Gastroesophageal sphincter (tissue), 4 donors: ENCODE measurements at places on chromosomes 5 and 9. TPM values are rescaled to one million over a fixed set of nuclear protein-coding genes. Genes with fewer than 3 reads are reported as not detected.

GRCh38 chr5:40945111-40945510 lies 35.8 kb downstream of the C7 start:
- no peak for ATAC-seq

DNA sequence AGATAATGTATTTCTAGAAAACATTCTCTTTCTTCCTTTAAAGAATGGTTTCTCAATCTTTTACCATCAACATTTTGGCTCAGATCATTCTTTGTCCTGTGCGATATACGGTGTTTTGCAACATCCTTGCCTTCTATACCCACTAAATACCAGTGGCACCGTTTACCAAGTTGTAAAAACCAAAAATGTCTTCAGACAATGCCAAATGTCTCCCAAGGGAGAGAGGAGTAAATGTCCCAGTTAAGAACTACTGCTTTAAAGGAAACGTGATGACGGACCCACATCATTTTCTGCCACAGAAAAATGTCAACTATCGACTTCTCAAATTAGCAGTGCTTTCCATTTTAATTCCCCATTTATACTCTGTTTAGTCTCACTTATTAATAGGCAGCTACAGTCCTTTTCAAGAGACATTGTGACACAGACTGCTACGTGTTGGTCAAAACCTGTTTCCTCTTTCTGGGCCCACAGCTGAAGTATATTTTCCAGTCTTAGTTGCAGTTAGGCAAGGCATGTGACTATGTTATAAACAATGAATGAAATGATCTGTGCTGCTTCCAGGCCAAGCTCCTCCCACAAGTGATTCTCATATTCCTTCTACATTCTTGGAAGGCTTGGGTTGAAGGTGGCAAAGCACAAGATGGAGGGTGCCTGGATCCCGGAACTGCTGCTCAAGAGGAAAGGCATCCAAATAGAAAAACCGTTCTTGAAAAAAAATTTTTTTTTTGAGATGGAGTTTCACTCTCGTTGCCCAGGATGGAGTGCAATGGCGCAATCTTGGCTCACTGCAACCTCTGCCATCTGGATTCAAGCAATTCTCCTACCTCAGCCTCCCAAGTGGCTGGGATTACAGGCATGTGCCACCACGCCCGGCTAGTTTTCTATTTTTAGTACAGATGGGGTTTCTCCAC lies 8.8 kb downstream of the PRXL2C start:
- ATAC-seq: peak; percentile 92

DNA sequence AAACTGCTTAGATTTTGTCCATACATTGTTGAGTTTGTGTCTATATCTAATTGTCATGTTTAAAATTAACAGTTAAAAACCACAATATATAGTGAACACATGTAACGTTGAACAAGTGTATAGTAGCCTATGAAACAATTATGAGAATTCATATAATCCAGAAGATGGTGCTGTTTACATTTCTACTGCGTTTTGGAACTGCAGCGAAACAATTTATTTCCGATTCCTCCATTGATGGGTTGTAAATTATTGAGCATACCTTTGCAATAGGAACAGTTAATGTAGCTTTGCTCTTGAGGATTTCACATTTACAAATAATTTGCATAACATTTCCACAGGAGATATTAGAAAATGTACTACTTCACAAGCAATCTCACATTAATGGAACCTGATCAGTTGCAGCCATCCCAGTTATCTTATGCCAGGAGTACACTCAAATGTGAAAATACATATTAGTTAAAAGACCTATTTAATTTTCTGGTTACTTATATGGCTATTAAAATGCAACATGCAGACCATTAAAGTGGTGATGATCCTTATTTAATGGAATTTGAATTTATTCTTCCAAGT lies 411.8 kb downstream of the CDH10 start:
- ATAC-seq: no peak

- no peak for ATAC-seq
These were observed 10.3 kb upstream of the ROR2 start for GRCh38 chr9:91960367-91960766.

- no peak for ATAC-seq
These were observed 278.8 kb downstream of the ENC1 start for GRCh38 chr5:74361406-74362358.

DNA sequence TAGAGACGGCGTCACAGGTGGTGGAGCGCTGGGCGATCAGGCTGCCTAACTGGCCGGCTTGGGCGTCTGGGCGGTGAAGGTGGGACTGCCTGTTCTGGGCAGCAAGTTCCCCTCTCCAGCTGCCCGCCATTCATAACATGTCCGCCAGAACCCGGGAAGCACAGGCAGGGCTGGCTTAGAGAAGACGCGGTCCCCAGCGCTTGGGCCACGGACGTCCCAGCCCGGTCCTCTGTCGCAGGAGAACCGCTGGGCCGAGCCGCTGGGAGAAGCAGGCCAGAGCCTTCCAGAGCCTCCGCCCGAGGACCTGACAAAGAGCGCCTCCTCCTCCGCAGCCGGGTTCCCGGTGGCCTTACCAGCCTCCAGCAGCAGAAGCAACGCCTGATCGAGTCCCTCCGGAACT lies 15.2 kb upstream of the HAND1 start:
- ATAC-seq: no peak

DNA sequence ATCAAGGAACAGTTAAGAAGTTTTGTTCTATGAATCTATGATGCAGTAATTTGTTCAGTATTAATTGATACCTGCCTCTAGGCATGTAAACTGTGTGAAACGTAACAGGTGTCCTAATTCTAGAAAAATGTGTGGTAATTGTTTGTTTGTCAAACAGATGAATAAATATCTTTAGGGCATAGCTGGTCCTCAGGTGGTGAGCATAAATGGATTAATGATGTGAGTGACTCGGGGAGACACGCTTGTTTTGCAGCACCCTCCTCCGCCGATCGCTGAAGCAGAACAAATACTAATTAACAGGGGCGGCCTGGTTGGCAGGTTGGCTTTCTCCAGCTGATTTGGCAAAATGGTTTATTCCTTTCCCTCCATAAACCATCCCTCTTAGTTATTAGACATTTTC lies 88.8 kb downstream of the TLE4 start:
- ATAC-seq: no peak

DNA sequence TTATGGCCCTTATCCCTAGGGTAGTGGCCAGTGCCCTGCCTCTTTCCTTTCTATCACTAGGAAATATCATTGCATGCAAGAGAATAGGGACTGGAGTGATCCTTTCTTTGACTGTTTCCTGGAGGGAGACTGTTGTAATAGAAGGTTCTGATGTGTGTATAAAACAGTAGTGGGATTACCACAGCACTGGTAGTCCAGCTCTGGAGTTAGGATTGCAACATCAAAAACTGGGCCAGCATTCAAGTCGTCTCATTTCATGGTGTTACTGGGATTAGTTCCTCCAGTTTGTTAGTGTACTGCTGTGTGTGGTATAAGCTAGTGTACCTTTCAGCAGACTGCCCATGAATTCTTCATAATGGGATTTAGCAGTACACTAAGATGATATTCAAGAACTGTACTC lies 45.8 kb downstream of the KIAA1958 start:
- ATAC-seq: peak; percentile 73

GRCh38 chr5:6692906-6693305 lies 20.3 kb upstream of the TENT4A start:
- no peak for ATAC-seq

DNA sequence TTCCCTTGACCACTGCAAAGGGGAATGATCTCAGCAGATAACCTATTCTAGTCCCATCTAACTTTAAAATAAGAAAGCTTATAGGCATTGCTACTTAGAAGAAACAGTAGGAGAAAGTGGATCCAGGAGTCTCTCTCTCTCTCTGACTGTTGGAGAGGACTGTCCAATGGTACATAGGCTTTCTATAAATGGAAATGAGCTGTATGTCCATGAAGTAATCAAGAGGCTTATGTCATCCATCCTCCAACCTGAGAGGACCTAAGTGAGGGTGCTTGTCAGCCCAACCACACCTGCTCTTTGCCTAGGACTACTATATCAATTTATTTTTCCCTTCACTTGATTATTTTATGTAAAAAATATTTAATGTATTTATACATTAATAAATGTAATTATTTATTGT lies 172.3 kb downstream of the PAPPA start:
- ATAC-seq: no peak

- ATAC-seq: peak; percentile 48
These were observed 3.2 kb downstream of the RAB24 start for GRCh38 chr5:177300236-177300880.

GRCh38 chr9:132014218-132014805 lies 65.4 kb downstream of the MED27 start:
- ATAC-seq: no peak

GRCh38 chr5:114782869-114783268 lies 386.8 kb downstream of the TRIM36 start:
- no peak for ATAC-seq

- no peak for ATAC-seq
These were observed 25.9 kb downstream of the MAT2B start for GRCh38 chr5:163531272-163531671.

GRCh38 chr5:114390431-114390830 lies 28.6 kb downstream of the KCNN2 start:
- ATAC-seq: no peak

CCL21 gene
- total RNA-seq: 207 TPM

APBB3 gene
- total RNA-seq: 14.3 TPM
